Fibroblast of the conjunctiva (primary cell): ENCODE measurements at places on chromosomes 2 and 18.

DNA sequence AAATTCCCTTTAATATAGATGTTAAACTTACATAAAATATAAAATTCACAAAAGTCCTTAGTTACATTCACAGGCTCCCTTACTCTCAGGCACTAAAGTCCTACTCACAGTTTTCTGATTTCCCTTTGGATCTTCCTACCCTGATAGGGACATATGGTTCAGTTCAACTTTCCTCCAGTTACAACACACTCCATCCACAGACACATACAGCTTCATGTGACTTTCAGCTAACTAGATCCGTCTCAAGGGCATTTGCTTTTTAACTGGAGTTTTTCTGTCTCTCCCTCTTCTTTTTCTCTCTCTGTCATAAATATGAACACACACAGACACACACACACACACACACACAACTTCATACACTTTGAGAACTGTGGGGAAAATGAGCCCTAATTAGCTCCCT, 419.2 kb downstream of the LRP1B start:
- no peak for DNase-seq

- DNase-seq = no peak
These were observed 99.3 kb upstream of the TMEM18 start for GRCh38 chr2:776487-776886.

- no peak for DNase-seq
These were observed 482.0 kb downstream of the PTPRM start for GRCh38 chr18:8049147-8049546.

- DNase-seq = no peak
These were observed 289.3 kb upstream of the HS6ST1 start for GRCh38 chr2:128607911-128608506.

- DNase-seq = no peak
These were observed 832.4 kb upstream of the CDH2 start for GRCh38 chr18:29009250-29009803.

DNA sequence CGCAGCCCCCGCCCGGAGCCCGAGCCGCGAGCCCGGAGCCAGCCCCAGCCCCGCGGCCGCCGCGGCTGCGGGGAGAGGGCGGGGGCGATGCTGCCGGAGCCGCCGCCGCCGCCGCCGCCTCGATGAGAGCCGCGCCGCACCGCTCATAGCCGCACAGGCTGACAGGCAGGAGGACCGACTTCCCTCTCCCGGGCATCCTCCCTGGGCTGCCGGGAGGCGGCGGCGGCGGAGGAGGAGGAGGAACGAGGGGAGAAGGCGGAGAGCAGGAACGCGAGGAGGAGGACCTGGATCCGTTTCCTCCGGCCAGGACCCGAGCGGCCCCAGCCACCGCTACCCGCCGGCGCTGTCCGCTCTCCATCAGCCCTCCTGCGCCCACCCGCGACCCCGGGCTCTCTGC, 370 bp downstream of the KLHL29 start:
- no peak for DNase-seq

- peak; percentile 83 for DNase-seq
These were observed 32.1 kb upstream of the SIGLEC15 start for GRCh38 chr18:45793264-45793965.

GRCh38 chr18:22687892-22688680, 245.0 kb upstream of the RBBP8 start:
- no peak for DNase-seq

- DNase-seq = no peak
These were observed 16.7 kb downstream of the DNMT3A start for GRCh38 chr2:25324905-25325592.

DNA sequence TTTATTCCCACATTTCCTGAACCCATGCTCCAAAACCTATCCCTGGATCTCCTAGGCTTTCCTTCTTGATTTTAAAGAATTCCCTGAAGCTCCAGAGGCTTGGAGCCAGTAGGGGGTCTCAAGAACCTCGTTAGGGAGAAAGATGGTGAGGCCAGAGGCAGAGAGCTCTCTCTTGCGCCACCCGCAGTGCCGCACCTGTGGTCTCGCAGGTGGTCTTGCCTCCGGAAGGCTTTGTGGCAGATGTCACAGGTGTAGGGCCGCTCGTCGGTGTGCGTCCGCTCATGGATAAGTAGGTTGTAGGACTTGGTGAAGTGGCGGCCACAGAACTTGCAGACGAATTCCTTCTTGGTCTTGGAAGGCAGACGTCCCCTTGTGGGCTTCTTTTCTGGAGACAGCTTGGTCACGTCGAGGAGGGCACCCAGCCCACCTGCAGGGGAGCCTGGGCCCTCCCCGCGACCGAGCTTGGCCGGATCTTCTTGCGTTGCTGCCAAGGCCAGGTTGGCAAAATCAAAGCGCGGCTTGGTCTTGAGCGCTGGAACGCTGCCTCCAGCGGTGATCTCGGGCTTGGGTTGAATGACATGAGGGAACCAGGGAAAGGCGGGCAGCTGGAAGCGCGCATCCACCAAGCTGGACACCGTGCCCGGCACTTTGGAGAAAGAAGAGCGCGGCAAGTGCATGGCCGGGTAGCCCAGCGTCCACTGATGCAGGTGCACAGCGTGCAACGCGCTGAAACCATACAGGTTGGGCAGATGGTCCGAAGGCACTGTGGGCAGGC, 5.3 kb downstream of the OSR1 start:
- DNase-seq = no peak

- DNase-seq = no peak
These were observed 998 bp downstream of the RNF149 start for GRCh38 chr2:101307503-101307902.
